Dermis microvascular lymphatic vessel endothelial cell (primary cell): ENCODE measurements at places on chromosomes 11 and 22.

DNA sequence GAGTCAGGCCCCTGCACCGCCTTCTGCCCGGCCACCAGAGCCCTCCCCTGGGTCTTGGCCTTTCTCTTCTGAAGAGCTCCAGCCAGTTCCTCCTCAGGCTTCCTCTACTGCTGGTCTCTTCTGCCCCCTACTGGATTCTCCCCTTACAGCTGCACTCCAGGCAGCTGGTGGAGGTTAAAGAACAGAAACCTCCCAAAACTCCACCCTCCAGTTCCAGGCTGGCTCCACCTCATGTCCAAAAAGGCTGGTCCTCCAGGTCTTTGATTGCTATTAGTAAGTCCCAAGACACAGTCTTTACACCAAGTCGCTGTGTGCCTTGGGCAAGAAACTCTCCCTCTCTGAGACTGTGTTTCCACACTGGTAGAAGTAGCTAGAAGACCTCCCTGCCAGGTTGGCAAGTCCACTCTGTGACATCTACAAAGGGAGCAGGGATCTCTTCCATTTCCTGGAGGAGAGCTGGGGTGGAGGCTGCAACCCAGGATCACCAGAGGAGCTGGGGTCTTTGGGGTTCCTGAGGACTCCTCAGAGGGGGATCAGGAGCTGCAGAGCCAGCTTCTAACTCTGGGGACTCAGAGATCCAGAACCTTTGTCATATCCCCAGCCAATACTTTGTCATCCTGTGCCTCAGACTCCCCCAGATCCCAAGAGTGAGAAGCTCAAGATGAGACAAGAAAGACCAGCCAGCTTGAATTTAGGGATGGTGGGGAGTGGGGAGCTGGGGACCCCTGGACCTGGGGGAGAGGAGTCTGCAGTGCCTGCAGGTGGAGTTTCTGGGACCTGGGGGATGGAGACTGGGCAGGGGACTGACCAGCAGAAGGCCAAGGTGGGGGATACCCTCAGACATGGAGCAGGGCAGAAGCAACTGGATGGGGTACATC is 3.4 kb upstream of the IGLL5 start:
- peak; percentile 27 for DNase-seq

DNA sequence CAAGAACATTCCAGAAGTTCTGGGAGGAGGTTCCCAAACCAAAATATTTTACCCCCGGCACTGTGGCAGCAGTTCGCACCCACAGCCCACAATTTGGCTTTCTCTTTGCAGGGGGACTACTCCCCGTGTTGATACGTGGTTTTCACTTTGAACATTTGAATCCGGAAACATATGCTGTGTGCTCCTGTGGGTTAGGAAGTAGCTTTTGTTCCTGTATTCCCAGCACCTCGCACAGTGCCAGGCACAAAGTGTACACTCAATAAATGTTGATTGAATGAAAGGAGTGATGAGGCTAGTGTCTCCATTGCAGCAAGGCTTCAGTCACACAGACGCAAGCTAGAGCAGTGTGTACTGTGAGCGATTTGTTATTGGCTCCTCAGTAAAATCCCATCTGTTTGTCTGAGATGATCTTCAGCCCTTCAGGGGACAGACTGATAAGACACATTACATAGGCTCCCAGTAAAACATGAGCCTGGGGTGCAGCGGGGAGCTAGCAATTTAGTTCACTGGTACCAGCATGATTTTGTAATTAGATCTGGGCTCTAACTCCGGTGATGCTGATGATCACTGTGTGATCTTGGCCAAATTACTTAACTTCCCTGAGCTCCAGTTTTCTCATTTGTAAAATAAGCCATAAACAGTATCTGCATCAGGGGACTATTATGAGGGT is 2.2 kb downstream of the LAYN start:
- DNase-seq: peak; percentile 50

DNA sequence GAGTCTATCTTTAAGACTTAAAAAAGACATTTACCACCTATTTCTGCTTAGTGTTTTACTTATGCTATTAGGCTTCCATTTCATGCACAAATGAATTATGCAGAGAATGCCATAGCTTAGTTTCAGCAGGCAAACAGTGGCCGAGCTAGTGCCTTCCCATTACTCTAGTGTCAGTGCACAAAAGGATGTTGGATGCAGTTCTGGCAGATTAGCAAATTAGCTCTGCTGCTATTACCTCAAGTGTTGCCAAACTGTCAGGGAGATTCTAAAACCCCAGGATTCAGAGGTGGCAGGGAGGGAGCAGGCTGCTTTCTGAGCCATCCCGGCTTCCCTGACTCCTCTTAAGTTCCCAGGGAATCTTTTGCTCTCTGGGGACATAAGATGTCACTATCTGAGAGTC is 209.4 kb upstream of the NCAM1 start:
- DNase-seq: no peak

DNA sequence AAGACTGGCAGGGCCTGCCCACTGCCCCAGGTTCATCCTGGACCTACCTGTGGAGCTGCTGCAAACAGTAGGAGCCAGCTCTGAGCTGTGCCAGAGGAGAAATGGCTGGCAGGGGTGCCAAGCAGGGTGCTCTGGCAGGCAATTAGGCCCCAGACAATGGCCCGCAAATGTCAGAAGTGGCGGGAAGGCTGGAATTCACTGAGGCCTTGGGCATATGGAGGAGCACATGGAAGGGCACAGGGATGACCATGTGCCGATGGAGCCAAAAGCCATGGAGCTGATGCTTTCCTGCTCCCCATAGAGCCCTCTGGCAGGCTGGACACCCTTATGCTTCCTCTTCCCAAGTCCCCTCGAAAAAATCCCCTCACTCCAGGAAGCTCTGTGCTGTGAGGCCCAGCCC is 62.0 kb downstream of the BUD13 start:
- DNase-seq: no peak

DNA sequence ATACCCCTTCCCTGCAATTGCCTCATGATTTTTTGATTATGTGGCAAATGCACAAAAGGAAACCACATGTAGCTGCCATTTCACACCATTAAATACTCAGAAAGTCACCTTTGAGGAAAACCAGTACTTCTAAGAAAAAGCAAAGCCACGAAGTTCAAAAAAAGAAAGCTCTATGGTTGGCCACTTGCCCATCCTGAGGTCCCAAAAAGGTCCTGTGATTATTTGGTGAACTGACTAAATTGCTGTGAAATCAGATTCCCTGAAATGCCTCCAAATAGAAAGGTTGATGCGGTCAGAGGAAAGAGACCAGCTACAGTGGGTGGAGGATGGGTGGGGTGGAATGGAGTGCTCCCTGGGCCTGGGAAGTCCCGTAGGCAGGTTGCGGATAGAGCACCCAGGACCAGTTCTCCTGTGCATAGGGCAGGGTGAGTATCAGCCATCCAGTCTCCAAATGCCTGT is 26.9 kb downstream of the MRPL16 start:
- no peak for DNase-seq

DNA sequence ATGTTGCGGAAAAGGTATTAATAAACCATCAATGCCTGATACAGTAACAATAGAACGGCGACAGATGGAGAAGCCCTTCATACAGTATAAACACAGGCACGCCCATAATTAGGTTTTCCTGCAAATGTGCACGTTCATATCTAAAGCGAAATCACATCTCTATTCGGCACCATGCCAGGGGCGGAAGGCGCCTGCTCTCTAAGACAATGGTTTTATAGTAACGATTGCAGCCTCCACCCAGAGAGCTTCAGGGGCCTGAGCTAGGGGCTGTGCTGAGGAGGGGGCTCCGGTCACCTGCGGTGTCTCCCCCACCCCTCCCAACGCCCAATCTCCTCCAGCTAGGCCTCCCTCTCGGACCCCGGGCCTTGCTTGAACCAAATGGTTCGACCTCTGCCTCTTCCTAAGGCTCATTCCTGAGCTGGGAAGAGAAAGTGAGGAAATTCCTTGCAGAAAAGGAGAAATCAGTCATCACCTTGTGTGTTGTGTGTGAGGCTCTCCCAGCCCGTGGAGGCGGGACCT is 9.6 kb downstream of the KRTAP5-5 start:
- DNase-seq: peak; percentile 79

DNA sequence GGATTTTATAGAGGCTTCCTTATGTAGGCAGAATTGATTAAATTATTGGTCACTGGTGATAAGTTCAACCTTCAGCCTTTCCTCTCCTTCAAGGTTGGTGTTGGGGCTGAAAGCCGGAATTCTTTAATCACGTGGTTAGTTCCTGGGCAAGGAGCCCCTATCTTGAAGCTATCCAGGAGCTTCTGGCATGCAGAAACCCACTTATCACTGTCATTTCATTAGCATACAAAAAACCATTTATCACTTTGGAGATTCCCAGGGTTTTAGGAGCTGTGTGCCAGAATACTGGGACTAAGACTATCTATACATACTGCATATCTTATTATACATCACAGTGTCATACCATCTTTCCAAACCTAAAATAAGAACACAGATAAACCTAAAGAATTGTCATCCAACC is 18.5 kb upstream of the MED17 start:
- DNase-seq: no peak

DNA sequence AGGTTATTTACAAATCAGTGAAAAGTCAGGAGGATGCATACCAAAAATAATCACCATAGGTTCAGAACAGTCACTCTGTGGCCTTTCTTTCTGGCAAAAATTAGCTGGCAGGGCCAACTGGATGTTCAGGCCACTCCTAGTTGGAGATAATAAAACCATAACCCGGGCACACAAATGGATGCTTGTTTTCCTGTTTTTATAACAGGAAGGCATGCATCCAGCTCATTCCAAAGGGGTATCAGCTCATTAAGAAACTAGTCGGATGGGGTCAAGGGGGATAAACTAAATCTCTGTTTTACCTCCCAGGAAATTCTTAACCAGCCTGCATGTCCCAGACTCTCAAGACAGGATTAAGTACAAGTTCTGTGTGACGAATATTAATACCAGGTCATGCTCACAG is 81.0 kb downstream of the FBXO7 start:
- no peak for DNase-seq

GRCh38 chr11:64248578-64248977 is 1.8 kb upstream of the PPP1R14B start:
- DNase-seq: no peak

- DNase-seq: no peak
These were observed 507.1 kb downstream of the SOX6 start for GRCh38 chr11:15849257-15849656.

- DNase-seq: peak; percentile 28
These were observed 311.0 kb downstream of the BUD13 start for GRCh38 chr11:116461789-116462188.

- no peak for DNase-seq
These were observed 38.7 kb upstream of the ELF5 start for GRCh38 chr11:34552270-34552669.

GRCh38 chr11:66277471-66278362 is at the start of gene CNIH2:
Gene CNIH2 (plus strand): TSS chr11:66278175. CDS start chr11:66278457, 282 bp downstream.
- DNase-seq: peak; percentile 18

DNA sequence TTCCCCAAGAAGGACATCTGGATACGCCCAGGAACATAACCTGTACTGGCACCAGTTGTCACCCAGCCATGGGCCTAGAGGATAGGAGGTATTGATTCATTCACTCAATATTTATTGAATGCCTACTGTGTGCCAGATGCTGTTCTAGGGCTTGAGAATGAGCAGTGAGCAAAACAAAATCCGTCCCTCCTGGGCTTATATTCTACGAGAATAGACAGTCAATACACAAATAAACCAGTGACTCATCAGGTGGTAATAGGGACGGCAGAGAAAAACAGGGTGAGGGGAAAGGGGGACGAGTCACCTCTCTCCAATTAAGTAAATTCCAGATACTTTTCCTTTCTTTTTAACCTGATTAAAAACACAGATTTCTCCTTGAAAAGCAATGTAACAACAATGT is 103.5 kb downstream of the MICAL2 start:
- DNase-seq: peak; percentile 91

- DNase-seq: peak; percentile 29
These were observed 33.7 kb upstream of the SLC17A6 start for GRCh38 chr11:22304337-22304961.
